ENCODE measurements at places on chromosomes 7 and 10. TPM values are rescaled to one million over a fixed set of nuclear protein-coding genes. Genes with fewer than 3 reads are reported as not detected.

The MDFIC gene
- 28.4 TPM for polyA plus RNA-seq

The KIF20B gene
- polyA plus RNA-seq: 16.2 TPM

The NPC1L1 gene
- 3.5 TPM for polyA plus RNA-seq

- no peak for DNase-seq
Observed at GRCh38 chr10:99740933-99741559, 9.0 kb downstream of the CUTC start.

GRCh38 chr10:79007421-79008319, 61.1 kb upstream of the ZMIZ1 start:
- no peak for DNase-seq

DNA sequence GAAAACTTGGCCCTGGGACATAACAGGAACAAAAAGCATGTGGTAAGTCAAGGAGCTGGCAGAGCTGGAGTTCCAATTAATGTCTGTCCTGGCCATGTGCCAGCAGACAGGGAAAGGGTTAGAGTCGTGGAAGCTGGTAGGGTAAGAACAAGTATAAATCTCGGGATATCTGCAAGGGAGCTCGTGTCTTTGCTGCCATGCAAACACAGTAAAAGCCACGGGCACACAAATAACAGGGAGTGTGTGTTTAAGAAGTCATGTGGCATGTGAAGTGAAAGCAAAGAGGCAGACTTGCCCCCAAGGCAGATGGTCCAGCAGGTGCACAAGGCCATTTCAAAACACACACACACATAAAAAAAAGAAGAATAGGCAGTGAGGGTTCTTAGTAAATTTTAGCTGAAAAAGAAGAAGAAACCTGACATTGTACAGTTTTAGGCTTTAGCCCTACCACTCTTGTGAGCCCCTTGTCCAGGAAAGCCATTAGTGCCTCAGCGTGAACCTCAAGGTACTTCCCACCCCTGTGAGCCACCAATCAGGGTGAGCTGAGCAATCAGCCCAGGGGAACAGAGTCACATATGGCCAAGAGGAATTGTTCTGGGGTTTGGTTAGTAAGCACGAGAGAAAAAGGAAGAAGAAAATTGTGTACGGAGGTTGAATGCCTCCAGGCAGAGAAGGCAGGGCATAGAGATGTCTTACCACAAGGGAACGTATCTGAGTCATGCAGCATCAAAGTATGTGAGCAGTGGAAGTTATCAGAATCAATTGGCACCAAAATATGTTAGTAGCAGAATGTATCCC, 32.8 kb upstream of the ARHGAP12 start:
- DNase-seq: no peak

- DNase-seq: no peak
Observed at GRCh38 chr7:107208024-107208521, 39.3 kb downstream of the HBP1 start.

DNA sequence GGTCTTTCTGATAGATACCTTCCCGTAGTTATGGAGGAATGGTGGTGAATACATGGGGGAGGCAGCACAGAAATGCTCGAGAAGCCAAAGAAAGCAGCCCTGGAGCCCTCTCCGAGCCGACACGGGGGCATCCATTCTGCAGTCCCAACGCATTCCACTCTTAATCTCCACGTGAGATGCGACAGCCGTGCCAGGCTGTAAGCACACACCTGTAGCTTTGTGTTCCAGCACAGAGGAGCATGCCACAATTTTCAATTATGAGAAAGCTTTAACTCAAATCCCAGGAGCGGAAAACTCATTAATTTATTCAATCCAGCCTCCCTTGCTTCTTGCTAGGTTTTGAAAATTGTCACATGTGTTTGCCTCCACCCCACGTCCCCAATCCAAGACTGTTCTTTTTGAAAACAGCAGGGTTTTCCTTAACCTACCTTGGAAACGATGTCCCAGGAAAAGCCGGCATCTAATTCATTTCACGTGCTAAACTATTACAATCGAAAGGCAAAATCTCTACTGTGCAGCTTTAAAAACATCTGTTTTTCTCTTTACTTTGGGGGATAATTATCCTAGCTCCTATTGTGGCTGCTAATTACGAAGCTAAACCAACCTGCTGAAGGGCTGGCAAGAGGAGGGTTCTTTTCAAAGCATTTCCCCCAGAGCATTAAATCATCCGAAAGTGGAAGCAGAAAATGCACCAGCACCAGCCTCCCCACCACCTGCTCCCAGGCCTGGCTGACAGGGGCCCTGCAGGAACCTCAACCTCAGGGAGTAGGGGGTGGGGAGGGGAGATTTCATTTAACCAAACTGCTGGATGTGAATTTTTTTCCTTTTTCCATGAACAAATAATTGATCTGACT, 56.0 kb upstream of the CHST15 start:
- DNase-seq: no peak

DNA sequence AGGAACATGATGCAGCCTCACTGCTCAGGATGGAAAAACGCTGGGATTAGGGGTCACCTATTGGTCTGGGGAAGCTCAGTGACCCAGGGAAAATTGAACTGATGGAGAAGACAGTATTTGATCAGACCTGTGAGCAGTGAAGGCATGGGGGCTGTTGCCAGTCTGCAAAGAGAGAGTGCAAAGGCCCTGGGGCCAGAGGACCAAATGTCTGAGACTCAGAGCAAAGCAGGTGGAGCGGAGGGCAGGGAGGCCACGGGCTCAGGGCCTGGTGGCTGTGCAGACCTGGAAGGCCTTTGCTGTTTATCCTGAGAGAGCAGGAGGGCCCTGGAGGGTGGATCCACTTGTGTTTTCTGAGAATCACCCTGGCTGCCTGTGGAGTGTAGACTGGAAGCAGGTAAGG, 67.1 kb downstream of the INPP5A start:
- DNase-seq: no peak

The HHEX gene
- 8.9 TPM for polyA plus RNA-seq

DNA sequence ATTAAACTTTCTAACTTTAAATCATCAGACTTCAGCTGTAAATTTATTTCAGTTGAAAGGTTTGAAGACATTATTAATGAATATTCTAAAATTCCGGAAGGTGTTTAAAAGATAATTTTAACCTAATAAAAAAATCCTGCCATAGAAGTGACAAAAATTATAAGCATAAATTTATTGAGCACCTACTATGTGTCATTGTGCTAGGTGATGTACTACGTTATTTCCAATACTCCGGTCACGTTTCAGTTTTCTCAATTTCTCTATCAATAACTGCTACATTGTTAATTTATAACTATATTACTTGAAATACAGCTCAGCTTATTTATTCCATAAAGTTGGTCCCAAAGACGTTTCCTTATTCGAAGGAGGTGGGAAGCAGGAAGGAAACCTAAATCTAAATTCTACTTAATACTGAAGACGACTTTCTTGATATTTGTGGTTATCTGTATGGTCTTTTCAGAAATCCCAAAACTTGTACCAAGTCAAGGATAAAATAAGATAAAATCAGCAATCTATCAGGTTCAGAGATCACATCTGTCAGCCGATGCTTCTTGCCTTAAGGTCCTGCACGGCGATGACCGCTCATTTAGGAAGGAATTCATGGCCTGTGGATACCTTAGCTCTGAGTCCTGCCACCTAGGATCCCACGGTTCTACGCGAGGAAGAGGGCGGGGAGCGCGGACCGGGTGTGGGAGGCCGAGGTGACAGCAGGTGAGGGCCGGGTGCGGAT, 1.2 kb upstream of the ZEB1 start:
- no peak for DNase-seq

DNA sequence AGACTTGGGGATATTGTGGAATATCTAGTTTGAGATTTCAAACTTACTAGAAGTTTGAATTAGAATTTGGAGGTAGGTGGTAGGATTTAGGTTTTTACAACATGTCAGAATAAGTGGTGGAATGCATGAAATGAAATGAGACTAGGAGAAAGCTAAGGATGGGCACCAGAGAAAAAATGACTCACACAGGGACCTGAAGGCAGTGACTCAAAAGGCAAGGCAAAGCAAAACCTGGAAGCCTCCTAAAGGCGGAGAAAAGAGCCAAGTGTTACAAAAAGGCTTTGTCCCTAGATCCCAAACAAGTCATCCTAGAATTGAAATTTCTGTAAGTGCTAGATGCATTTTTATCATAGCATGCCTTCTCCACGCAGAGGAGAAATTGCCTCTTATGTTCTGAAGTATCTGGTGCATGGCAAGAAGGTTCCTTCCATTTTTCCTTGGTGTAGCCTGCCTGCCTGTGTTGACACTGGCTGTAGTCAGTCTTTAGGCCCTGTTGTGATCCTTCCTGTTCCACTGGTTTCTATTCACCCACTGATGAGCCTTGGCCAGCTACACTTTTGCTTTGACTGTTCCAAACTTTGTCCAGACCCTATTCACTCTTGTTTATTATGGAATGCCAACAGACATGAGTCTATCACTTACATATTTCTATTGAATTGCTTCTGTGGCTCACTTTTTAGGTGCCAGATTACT, 109.3 kb downstream of the ETV1 start:
- DNase-seq: no peak

The SDK1 gene
- polyA plus RNA-seq: 10.2 TPM

GRCh38 chr10:11057018-11057417, 39.3 kb downstream of the CELF2 start:
- DNase-seq: no peak

DNA sequence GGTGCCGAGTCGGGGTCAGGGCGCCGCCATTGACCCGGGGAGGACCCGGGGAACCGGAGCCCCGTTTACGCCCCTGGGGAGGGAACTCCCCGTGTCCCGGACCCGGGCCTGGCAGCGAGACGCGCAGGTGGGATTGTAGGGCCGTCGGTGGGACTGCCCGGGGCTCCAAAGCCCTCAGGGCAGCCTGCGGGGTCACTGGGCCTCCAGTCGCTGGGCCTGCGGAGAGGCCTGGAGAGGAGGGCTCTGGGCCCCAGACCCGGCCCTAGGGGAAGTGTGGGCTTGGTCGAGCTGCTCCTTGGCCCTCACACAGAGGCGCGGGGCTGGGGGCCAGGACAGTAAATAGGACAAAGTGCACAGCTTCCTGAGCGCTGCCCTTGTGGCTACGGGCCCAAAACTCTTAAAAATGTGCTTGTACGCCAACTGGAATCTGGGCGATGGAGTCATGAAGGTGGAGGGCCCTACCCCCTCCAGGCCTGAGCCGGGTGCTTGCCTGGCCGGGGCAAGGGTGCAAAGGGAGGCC, 657 bp downstream of the ECHDC3 start:
- no peak for DNase-seq

GRCh38 chr7:5050676-5051075, 5.0 kb downstream of the RBAK start:
- no peak for DNase-seq

DNA sequence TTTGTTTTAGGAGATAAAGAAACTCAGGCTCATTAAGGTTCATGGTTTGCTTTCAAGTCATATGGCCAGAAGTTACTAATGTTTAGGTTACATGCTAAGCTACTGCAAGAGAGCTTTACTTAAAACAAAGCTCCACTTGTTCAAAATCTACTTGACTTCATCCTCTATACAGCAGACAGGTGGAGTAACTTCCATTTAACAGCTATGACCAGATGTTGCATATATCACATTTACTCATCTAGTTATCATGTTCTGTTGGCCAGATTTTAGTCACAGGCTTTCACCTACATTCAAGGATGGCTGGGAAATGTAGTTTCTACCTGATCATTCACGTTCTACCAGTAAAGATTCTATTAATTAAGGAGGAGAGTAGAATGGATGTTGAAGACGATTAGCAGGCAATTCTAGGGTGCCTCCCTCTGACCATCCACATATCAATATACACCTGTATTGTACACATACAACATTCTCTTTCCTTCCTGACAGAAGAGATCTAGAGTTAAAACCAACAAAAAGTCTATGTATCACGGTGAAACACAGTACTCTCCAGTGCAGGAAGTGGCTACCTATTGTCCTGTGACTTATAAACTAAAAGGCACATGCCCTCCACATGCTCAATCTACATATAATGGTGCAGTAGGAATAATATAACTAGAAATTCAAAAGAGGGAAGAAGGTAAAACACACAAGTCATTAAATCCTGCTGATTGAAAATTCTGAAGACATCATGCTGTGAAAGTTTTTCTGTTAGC, 488.0 kb downstream of the MDFIC start:
- no peak for DNase-seq
